GM03348 (cell line): ENCODE measurements at places on chromosomes 13 and 19.

GRCh38 chr13:91135968-91136367 is 211.5 kb upstream of the MIR17HG start:
- no peak for DNase-seq

DNA sequence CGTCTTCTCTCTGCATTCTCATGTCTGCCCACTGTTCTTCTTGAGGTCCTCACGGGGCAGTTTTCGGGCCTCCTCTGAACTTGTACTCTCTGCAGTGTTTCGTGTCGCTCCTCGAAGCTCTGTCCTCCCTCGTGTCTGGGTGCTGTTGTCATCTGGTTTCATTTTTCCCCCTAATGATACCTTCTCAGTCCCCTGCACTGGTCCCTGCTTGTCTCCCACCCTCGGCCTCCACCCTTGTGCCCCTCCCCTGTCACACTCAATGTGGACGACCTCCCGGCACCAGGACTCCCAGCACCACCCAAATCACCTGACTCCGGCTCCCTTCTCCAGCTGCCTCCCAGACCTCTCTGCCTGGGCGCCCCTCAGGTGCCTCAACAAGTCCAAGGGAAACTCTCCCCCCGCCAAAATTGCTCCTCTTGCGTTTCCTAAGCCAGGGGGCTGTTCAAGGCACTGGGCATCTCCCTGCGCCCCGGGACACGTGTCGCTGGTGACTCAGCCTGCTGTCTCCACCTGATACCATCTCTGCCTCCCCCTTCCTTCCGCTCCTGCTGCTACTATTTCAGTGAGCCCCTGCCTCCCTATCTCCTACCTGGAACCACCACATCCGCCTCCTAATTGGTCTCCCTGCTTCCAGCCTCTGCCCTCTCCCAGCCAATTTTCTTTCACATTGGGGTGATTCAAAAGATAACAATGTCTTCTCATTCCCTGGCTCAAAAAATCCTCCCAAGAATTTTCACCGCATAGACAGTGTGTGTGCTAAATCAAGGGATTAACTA is 49.5 kb downstream of the RFX2 start:
- no peak for DNase-seq

GRCh38 chr13:98450026-98450425 is 126.9 kb downstream of the STK24 start:
- DNase-seq = no peak

DNA sequence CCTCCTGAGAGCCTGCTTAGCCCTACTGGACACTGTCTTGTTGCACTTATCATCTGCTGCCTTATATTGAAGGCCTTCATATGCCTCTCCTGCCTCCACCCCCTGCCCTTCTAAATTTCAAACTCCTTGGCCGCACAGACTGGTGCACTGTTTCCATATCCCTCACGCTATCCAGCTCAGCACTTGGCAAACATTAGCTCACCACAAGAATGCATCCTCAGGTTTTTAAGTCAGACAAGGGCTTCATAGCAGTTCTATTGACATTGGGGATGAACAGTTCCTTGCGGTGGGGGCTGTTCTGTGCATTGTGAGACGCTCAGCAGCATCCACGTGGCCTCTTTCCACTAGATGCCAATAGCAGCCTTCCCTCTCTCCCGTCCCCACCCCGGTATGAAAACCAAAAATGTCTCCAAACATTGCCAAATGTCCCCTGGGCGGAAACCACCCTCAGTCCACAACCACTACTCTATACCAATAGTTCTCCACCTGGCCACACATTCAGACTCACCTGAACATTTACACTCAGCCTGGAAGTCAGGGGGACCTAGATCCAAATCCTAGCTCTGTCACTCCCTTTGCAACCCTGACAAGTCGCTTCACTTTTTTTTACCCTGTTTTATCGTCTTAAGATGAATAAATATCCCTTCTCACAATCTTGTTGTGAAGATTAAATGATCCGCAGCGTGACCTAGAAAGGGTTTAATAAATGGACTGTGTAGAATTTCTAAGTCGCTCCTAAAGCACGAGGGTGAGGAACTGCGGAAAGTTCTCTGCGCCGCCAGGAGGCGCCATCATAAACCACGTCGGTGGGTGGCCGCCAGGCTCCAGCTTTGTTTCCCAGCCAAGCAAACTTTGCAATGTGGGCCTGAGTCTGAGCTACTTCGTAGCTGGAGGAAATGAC is 3.6 kb upstream of the CEACAM3 start:
- DNase-seq = peak; percentile 59

DNA sequence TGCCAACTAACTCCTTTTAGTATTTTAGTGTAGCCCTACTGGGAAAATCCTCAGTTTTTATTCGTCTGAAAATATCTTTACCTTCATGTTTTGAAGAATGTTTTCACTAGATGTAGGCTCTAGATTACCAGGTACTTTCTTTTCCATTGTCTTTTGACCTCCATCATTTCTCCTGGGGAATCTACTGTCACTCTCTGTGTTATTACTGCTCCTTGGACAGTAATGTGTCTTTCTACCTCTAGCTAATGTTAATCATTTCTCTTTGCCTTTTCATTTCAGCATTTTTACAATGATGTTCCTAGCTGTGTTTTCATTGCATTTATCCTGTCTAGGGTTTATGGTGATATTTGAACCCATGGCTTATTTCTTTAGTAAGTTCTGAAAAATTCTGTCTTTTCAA is 61.9 kb downstream of the SPACA7 start:
- no peak for DNase-seq

DNA sequence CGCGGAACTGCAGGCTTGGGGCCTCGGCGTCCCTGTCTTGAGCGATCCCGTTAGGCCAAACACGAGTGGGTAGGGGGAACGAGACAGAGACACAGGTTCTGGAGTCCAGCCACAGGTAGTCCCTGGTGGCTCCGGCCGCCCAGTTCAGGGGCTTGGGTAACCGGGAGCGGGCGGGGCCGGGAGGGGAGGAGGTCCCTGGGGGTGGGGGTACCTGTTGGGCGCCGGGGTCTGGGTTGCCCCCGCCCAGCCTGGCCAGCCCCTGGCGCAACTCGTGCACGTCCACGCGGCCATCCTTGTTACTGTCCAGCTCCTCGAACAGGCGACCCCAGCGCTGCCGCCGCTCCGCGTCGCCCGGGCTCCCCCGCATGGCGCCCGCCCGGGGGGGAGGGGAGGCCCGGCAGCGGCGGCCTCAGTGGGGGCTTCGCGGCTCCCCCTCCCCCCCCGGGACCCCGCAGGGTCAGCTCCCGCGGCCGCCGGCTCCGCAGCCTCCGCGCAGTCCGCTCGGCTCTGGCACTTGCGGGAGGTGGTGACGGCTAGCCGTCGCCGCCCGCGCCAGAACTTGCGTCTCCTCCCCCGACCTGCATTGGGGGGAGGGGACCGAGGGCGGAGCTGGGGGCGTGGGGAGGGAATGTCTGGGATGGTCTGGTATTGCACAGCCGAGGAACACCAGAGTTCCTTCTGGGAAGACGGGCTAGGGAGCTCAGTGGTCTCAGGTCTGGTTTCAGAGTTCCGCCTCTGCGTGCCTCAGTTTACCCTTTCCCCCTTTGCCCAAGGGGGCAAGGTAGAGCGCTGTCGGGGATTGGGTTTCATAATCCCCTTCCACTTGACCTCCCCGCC is at the start of gene SLC25A23:
SLC25A23 (minus strand) TSS at position 531 of the 837 bp plus-strand sequence; CDS start at position 367, 164 bp downstream.
- DNase-seq = peak; percentile 89
